ENCODE measurements at places on chromosomes 7 and 10.

DNA sequence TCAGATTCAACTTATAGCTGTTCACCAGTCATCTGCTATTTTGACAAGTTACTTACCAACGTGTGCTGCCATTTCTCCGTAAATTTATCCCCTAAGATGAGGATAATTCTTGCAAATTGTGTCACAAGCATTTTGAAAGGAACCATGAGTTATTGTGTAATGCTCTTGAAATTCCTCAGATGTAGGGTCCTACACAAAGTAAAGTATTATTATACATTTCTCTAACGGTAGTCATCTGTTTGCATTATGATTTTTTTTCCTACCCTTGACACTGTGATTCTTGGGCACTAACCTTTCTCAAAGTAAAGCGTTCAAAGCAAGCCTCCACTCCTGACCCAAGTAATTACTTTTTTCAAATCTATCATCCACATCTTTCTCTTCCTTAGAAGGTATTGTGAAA, 8.1 kb downstream of the HERC4 start:
- DNase-seq, result no peak

DNA sequence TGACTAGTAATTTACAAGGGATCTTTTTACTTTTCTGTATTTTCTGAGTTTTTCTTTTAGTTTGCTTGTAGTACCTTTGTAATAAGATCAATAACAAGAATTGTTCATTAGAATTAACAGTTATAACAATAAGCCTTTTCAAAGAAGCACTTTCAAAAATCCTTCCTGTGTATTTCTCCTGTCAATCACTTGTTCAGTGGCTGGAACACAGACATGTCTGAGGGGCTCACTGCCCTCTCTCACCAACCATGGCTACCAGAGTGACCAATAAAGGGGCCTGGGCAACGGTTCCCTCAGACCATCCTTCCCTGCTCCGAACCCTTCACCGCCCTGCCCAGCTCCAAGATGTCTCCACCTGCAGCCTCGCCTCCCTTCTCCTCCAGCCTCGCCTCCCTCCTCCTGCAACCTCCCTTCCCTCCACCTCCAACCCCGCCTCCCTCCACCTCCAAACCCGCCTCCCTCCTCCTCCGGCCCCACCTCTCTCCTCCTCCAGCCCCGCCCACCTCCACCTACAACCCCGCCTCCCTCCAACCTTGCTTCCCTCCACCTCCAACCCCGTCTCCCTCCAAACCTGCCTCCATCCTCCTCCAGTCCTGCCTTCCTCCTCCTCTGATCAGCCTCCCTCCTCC, 353.4 kb downstream of the TNS3 start:
- DNase-seq, result no peak

- DNase-seq, result no peak
Measured at GRCh38 chr7:116499168-116500077, at the start of gene CAV2. CAV2 (plus strand) TSS chr7:116499738; CDS start chr7:116499782, 44 bp downstream.

DNA sequence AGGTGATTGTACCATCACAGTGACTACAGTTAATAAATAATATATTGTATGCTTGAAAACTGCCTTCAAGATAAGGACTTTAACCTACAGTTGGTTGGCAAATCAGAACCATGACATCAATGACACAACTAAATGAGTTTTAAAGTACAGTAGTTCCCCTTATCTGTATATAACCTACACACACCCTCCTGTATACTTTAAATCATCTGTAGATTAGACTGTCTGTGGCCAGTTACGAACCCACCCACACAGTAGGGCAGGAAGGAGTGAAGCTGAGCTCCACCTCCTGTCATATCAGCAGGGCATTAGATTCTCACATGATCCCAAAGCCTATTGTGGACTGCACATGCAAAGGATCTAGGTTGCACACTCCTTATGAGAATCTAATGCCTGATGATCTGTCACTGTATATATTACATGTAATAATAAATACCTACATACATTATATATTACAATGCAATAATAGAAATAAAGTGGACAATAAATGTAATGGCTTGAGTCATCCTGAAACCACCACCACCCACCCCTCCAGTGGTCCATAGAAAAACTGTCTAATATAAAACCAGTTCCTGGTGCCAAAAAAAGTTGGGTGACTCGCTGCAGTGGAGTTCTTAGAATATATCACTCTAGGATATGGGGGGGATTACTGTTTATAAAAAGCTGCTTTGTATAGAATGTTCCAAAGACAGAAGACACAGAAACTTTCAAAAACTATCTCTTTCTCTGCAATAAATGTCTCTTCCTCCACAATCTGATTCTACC, 5.6 kb downstream of the TPK1 start:
- no peak for DNase-seq

- no peak for DNase-seq
Measured at GRCh38 chr7:29177963-29178600, 16.5 kb upstream of the CHN2 start.

- DNase-seq, result no peak
Measured at GRCh38 chr7:6250364-6250833, 22.0 kb downstream of the CYTH3 start.

Data from cerebellar cortex (tissue), 1 donor.